NCI-H524 (cell line): ENCODE measurements at places on chromosomes 1 and 21.

- no peak for DNase-seq
These were observed 39.3 kb upstream of the NLRP3 start for GRCh38 chr1:247376659-247377058.

- no peak for DNase-seq
These were observed 3.6 kb downstream of the SDC3 start for GRCh38 chr1:30904962-30905335.

- DNase-seq, result no peak
These were observed 119.7 kb downstream of the PROX1 start for GRCh38 chr1:214107322-214108096.

- no peak for DNase-seq
These were observed 158.1 kb upstream of the COA6 start for GRCh38 chr1:234214911-234215892.

GRCh38 chr1:224109981-224110380 is 3.9 kb upstream of the FBXO28 start:
- no peak for DNase-seq

GRCh38 chr1:210739627-210740026 is 394.3 kb downstream of the KCNH1 start:
- no peak for DNase-seq
